ENCODE measurements at places on chromosomes 3 and 15.

GRCh38 chr15:93138681-93139250, 49.8 kb upstream of the RGMA start:
- no peak for DNase-seq

- no peak for DNase-seq
These were observed 109.8 kb downstream of the XRN1 start for GRCh38 chr3:142337994-142338393.

DNA sequence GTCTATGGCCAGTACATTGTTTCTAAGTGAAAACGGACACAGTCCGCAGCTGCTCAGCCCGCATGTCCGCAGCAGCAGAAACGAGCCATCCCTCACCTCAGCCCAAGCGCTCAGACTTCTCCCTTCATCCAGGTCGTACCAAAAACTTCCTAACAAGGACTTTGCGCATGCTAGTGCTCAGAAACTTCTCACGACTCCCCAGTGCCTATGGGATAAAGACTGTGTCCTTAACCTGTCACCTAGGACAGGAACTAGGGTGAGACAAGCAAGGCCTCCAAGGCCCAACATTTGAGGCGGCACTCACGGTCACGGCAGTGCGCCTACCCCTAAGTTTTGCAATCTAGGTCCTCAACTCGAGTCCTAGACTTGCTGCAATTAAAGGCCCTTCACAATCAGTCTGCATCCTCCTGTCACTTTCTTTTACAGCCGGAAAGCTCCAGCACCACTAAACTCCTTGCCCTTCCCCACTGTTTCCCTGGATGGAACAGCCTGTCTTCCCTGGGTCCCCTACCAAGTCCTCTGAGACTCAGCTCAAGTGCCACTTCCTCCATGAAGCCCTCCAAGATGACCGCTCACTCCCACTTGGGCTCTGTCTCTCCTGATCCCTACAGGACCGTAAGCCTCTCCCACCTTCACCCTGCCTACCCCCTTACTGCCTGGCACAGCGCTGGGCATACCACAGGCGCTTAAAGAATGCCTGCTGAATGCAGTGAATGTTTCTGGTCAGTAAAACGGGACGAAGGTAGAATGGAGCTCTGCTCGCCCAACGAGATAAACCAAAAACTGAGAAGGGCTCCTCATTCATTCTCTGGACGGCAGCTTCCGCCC, 1.2 kb downstream of the CLN6 start:
- DNase-seq = peak; percentile 8

- DNase-seq = no peak
These were observed 806 bp downstream of the KLHL25 start for GRCh38 chr15:85793641-85794597.

GRCh38 chr15:39869254-39869653, 50.8 kb downstream of the GPR176 start:
- no peak for DNase-seq
